ENCODE measurements at places on chromosomes 5 and 9.
A peak's percentile ranks its signal among the peaks of the same experiment; 100 is the strongest.

DNA sequence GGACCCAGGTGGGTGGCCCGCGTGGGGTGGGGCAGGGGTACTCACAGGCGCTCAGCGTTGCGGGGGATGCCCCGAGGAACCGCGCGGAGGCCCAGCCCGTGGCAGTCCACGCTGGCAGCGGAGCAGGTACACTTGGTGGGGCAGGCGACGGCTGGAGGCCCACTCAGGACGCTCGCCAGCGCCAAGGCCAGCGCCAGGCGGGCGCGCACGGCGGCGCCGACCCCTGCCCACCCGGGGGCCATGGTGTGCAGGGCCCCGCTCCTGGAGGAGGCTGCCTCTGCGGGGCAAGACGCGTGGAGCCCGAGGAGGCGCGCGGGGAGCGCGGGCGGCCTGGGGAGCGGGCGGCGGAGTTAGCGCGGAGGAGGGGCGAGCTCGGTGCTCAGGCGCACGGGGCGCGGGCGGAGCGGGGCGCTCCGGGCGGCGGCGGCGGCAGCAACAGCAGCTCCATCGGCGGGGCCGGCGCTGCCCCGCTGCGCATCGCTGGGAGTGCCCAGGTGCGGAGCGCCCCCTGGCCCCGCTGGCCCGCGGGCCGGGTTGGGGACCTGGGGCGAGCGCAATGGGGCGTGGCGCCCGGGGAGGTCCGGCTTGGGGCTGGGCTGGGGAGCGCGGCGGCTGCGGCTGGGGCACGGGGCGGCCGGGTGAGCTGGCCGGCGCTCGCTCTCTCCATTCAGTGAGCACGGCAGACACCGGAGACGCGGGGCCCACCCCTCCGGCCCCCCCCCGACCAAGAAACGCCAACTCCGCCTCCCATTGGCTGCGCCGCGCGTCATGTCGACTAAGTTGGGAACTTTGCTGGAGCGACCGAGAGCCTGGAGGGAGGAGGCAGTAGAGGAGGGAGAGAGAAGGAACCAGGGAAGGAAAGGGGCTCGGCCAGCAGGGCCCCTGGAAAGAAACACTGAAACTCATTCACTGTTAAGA lies at the start of gene SLIT3:
TSS of gene SLIT3 (minus strand) at position 672 of the 918 bp plus-strand sequence. CDS start at position 242, 430 bp downstream.
- no peak for DNase-seq

GRCh38 chr9:98850851-98851729 lies 43.6 kb downstream of the GALNT12 start:
- DNase-seq = no peak

DNA sequence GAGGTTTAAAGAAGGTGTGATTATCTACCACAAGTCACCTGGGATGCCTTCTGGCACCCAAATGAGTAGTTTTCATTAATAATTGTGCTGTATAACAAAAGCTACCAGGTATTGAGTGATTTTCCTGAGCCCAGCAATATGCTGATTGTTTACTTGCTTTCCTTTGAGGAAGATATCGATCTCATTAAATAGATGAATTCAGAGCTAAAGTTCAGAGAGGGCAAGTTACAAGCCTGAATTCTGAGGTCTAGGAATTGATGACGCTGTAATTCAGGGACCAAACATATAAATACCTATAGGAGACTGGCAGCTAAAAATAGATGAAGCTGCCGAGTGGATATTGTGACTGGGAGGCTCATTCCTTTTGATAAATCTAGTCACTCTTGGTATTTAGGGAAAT lies 1.1 kb downstream of the ERCC6L2 start:
- DNase-seq = peak; percentile 55

- DNase-seq = no peak
Observed at GRCh38 chr5:60386436-60387050, 313.4 kb downstream of the DEPDC1B start.

- peak; percentile 38 for DNase-seq
Observed at GRCh38 chr5:132090107-132090506, 16.5 kb downstream of the CSF2 start.

GRCh38 chr5:73312872-73313510 lies 135.6 kb downstream of the FOXD1 start:
- no peak for DNase-seq

GRCh38 chr9:78972303-78972999 lies 599.3 kb upstream of the TLE4 start:
- no peak for DNase-seq

GRCh38 chr5:33766023-33766422 lies 125.8 kb downstream of the ADAMTS12 start:
- no peak for DNase-seq

DNA sequence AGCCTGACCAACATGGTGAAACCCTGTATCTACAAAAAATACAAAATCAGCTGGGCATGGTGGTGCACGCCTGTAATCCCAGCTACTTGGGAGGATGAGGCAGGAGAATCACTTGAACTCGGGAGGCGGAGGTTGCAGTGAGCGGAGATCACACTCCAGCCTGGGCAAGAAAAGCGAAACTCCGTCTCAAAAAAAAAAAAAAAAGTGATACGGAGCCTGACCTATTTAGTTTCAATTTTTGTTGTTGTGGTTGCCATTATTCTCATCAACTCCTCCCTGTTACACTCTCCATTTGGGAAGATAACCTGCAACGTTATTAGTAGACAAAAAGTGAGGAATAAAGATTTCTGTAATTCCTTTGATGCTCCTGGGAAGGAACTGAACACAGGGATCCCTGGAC lies 1.3 kb downstream of the STOM start:
- no peak for DNase-seq

- no peak for DNase-seq
Observed at GRCh38 chr9:110897943-110898342, 140.3 kb downstream of the LPAR1 start.

- no peak for DNase-seq
Observed at GRCh38 chr5:169272731-169273427, 28.1 kb downstream of the SLIT3 start.

DNA sequence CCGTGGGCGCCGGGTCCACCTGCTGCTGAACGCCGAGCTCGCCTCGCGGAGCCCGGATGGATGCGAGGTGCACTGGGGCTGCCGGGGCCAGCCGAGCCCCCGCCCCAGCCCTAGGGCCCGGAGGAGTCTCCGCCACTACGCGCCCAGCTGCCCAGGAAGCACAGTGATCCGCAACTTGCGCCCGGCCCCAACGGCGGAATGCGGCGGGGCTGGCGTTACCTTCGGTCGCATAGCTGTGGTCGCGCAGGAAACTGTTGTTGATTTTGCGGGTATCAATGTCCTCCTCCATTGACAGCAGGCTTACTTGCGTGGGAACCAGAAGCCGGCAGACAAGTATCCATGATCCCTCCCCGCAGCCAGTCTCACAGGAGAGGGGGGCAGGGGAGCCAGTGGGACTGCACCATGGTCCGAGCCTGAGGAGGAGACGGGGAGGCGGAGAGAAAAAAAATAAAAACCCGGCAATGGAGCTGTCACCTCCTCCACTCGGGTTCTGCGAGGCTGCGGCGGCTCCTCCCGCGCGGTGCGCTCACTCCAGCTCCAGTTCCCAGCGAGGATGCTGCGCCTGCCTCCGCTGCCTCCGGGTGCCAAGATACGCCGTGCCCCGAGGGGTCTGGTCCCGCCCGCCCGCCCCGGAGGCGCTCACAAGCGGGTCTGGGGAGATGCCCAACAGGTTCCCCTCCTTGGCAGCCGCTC lies 628 bp downstream of the PPP2R2B start:
- no peak for DNase-seq

- no peak for DNase-seq
Observed at GRCh38 chr9:38153152-38153909, 84.3 kb upstream of the SHB start.

DNA sequence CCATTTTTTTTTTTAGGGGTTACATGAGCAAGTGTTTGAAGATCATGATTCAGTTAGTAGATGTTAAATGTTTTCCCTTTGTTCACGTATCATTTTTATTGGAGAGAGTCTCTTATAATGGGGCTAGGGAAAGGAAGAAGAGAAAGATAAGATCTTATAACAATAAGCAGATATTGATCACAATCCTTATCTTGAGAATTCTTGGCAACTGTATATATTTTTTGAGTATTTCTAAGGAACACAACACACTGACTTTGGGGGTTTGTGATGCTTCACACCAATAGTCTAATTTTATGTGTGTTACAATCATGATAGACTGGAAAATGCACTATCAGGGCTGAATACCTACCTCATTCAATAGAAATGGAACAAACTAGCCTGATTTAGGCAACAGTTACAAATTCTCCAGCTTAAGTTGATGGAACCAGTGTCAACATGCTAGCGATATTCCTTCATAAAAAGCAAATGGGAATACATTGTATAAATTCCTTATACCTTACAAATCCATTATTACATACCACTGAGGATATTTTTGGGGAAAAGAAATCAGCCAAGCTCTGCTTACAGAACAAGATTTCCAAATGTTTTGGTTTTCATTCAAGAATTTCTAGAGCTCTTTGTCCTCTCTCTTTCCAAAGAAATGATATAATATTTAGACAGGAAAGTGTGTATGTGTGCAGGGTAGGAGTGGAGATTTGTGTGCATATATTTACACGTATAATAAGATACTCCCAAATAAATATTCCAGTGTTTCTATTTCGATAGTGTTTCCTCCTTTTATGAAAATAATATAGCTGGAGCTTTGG lies 41.5 kb downstream of the SVEP1 start:
- no peak for DNase-seq

DNA sequence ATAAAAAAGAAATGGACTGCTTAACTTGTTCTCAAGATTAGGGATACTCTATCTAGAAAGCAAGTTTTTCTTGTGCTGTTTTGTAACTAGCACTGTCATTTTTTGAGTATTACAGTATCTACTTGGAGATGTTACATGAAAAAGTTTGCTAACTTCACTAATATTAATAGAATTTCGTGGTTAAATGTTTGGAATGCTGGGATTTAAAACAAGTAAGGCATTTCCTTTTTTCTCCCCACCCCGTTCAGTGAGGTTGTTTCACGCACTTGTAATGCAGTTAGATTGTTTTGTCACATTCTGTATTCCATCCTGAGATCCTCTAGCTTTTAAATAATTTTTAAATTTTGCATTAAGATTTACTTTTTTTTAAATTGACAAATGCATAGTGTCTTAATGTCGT lies 20.0 kb upstream of the TEK start:
- DNase-seq = no peak

DNA sequence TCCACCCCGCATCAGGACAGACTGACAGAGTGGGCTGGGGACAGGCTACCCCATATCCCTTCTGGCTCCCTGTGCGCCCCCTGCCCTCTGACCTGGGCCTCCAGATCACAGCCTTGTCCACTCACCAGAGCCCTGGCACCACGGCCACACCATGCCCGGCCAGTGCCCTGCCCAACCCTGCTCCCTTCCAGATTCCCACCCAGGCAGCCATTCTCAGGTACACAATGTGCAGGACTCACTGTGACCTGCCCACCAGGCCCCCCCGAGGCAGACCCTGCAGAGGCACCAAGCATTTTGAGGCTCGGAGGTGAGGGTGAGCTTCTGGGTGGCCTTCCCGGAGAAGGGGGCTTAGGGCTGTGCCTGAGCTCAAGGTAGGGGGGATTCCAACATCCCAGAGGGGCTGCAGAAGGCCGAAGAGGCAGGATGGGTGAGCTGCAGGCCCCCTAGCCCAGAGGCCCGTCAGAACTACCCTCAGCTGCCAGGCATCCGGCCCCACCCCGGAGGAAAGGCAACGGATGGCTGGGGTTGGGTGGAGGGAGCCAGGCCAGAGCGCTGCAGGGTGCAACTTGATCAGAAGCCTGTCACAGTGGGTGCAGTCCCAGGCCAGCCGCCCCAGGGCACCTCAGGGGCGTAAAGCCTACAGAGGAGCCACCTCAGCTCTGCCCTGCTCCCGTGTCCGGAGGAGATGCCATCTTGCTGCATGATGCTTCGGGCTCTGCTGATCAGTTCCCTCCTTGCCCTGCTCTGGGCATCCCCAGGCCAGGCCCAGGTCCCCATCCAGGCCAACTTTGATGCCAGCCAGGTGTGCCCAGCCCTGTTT lies at the start of gene LCNL1:
TSS of gene LCNL1 (plus strand) at position 762 of the 820 bp plus-strand sequence. CDS start 594 bp downstream, outside the sequence.
- DNase-seq = no peak

DNA sequence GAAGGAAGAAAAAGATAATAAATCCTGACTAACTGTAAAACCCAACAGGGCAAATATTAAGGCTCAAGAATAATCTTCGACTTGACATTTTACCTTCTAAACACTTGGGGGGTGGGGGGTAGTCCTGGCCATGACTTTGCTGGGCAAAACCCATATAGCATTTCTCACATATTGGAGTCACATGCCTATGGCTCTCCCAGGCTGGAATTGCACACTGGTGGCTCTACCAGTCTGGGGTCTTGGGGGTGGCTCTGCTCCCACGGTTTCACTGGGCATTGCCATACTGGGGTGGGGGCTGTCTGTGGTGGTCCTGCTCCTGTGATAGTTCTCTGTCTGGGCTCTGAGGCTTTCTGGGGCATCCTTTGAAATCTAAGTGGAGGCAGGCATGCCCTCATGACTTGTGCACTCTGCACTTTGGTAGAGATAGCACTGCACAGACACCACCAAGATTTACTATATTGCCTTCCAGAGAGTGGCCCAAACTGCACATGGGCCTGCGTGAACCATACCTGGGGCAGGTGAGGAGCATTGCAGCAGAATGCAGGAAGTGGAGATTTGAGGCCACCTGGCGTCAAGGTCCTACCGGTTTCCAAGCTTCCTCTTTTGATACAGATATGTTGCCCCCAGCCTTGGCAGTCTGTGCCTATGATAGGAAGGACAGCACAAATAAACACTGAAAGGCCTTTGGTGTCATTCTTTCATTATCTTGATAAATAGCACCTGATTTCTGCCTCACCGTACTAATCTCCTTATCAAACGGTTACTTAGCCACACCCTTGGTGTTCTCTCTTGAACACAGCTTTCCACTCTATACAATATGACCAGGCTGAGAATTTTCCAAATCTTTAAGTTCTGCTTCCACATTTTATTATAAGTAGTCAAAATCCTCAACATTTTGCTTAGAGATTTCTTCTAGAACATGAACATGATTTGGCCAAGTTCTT lies 29.8 kb downstream of the BAAT start:
- DNase-seq = no peak

DNA sequence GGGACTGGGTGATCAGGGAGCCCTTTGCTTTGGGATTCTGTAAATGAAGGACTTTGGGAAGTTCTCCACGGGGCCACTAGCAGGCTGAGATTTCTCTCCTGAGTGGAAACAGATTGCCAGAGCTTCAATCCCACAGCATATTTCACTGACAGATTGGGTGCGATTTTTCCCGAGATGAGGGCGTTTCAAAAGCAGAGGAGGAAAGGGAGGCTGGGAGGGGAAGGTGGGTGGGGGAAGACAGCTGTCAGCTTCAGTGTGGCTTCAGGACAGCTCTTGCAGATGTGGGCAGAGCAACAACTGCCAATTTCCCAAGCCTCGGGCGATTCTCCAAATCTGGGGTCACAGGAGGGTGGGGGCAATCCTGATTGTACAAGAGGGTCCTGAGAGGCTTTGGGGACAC lies 258.5 kb upstream of the ADRA1B start:
- no peak for DNase-seq

DNA sequence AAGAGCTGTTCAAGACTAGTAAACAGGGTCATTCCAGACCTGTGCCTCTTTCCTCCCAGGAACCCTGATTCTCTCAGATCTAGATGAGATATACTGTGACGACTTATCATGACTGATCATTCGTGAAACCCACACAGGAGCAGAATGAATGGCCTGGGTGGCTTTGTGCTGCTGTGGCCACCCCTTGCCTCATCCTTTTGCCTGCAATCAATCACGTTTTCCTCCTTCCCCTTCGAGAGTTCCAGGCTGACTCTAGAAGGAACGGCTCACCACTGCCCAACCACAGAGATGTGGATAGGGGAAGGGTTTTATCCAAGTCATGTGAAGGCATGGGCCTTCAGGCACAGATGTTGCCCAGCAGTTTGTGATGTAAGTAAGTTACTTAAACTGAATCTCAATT lies 5.8 kb downstream of the ANXA6 start:
- DNase-seq = no peak

Measured in HT-29 (cell line).